Neural cell (in vitro differentiated cells): ENCODE measurements at places on chromosomes 2 and 18. TPM values are rescaled to one million over a fixed set of nuclear protein-coding genes. Genes with fewer than 3 reads are reported as not detected.

The PRKCE gene
- polyA plus RNA-seq: 5.4 and 6.6 TPM in 2 replicates

The SLC4A3 gene
- 18.7 and 25.3 TPM in 2 replicates for polyA plus RNA-seq

The CMPK2 gene
- 6.5 and 6.7 TPM in 2 replicates for polyA plus RNA-seq

The CSRNP3 gene
- 62.7 and 66.6 TPM in 2 replicates for polyA plus RNA-seq

The TMEM131 gene
- polyA plus RNA-seq: 6.6 and 9.6 TPM in 2 replicates

The FHL2 gene
- 1.0 and 3.5 TPM in 2 replicates for polyA plus RNA-seq

The AKAIN1 gene
- not detected in 2 replicates for polyA plus RNA-seq

The TMEM163 gene
- polyA plus RNA-seq: 3.1 and 3.5 TPM in 2 replicates

The CABYR gene
- polyA plus RNA-seq: 4.6 and 6.9 TPM in 2 replicates

The VWC2L gene
- 0.31 and 1.3 TPM in 2 replicates for polyA plus RNA-seq

The DSC1 gene
- not detected in 2 replicates for polyA plus RNA-seq

The DTNA gene
- polyA plus RNA-seq: 53.9 and 58.9 TPM in 2 replicates

The FAM161A gene
- 12.0 and 17.5 TPM in 2 replicates for polyA plus RNA-seq

The THSD7B gene
- 0.46 and 1.6 TPM in 2 replicates for polyA plus RNA-seq

The NEU2 gene
- not detected in 2 replicates for polyA plus RNA-seq

The OSR1 gene
- not detected in 2 replicates for polyA plus RNA-seq

The RAB27B gene
- polyA plus RNA-seq: 37.3 and 53.4 TPM in 2 replicates

The DNAH6 gene
- 2.1 and 2.5 TPM in 2 replicates for polyA plus RNA-seq

The MAL gene
- polyA plus RNA-seq: not detected in 2 replicates

The NEURL3 gene
- 0.20 TPM in 1 of 2 replicates, not detected in the other for polyA plus RNA-seq

The MYO3B gene
- 0.06 and 0.11 TPM in 2 replicates for polyA plus RNA-seq

The NPPC gene
- polyA plus RNA-seq: 2.7 and 21.5 TPM in 2 replicates

The SESTD1 gene
- polyA plus RNA-seq: 34.8 and 39.5 TPM in 2 replicates

The TFCP2L1 gene
- polyA plus RNA-seq: 0.04 TPM in 1 of 2 replicates, not detected in the other

The RIT2 gene
- 1.1 and 2.3 TPM in 2 replicates for polyA plus RNA-seq

The BBS5 gene
- polyA plus RNA-seq: 4.6 and 9.1 TPM in 2 replicates

The LYG2 gene
- not detected in 2 replicates for polyA plus RNA-seq

The FAM237A gene
- polyA plus RNA-seq: not detected in 2 replicates

The POTEI gene
- polyA plus RNA-seq: 0.25 and 0.48 TPM in 2 replicates

The INO80B gene
- 35.2 and 53.2 TPM in 2 replicates for polyA plus RNA-seq

The OTOS gene
- not detected in 2 replicates for polyA plus RNA-seq

The DUSP19 gene
- 5.6 and 7.7 TPM in 2 replicates for polyA plus RNA-seq

The PTH2R gene
- polyA plus RNA-seq: not detected in 2 replicates

The LONRF2 gene
- polyA plus RNA-seq: 20.7 and 20.9 TPM in 2 replicates

The SGPP2 gene
- polyA plus RNA-seq: 0.30 and 0.38 TPM in 2 replicates

The HTR2B gene
- polyA plus RNA-seq: 0.64 TPM in 1 of 2 replicates, not detected in the other

The KLHL30 gene
- polyA plus RNA-seq: not detected in 2 replicates

The TMEM200C gene
- polyA plus RNA-seq: 7.9 and 8.2 TPM in 2 replicates

The SERPINE2 gene
- polyA plus RNA-seq: 38.5 and 40.1 TPM in 2 replicates

The LIMS3 gene
- polyA plus RNA-seq: 2.2 and 2.7 TPM in 2 replicates

The ITGB6 gene
- polyA plus RNA-seq: 6.1 and 8.3 TPM in 2 replicates
